Fibroblast of skin of right quadriceps (primary cell): ENCODE measurements at places on chromosomes 4 and X.

DNA sequence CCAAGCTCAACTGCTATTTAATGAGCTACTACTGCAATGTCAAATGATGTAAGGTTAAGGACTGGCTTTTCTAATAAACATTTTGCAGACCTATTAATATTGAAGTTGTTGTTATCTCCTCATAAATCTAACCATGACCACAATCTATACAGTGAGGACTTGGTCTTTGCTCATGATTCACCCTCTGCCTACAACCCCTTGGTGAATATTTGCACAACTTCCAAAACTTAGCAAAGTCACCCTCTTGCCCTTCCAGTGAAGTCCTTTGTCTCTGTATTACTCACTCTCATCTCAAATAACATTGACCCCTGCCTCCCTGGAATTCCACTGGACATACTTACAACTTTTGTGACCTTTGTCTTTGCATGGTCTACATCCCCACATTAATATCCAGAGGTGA is 204.5 kb downstream of the KCNIP4 start:
- DNase-seq = no peak

DNA sequence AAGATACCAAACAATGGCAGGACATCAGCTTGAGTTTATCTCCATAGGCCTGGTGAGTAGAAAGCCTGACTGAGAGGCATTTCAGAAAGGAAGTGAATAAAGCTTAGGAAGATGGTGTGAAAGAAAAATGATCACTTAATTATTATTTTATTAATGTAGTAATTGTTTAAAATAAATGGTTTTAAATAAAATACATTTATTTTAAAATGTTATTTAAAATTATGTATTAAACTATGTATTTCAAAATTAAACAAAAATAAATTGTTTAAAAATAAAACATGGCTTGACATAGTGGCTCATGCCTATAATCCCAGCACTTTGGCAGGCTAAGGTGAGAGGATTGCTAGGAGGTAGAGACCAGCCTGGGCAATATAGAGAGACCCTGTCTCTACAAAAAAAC is 145.8 kb downstream of the IL15 start:
- no peak for DNase-seq

- no peak for DNase-seq
These were observed 83.5 kb upstream of the SPRY1 start for GRCh38 chr4:123312951-123313592.

DNA sequence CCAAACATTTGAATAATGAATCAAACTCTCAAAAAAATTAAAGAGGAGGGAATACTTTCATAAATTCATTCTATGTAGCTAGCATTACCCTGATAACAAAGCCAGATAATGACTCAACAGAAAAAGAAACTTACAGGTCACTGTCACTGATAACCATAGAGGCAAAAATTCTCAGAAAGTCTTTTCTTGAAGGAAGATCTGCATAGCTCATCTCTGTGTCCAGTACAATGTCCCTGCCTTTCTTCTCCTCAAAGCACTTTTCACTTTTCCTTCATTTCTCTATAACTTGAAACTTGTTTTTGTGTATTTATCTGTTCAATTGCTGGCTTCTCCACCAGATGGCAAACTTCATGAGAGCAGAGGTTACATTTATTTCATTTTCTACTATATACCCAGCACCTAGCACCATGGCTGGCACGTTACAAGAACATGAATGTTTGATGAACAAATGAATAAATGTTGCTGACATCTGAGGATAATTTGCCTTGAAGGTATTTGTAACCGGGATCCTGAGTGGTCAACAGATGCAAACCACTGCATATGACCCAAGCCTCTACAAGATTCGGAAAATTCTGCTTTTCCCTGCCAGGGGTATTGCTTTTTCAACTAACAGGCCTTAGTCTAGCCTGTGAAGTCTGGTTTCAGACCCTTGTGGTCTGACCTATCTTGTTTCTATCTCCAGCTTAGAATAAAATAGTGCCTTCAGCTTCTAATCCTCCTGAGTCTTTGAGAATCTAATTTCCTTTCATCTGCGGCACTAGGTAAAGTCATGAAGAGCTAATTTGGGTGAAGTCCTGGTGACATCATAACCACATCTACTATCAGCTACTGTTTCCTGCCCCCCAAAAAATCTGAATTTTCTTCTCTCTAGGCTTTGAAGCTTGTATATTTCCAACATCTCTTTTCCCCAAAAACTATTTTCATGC is 52.5 kb upstream of the ANTXR2 start:
- peak; percentile 40 for DNase-seq

DNA sequence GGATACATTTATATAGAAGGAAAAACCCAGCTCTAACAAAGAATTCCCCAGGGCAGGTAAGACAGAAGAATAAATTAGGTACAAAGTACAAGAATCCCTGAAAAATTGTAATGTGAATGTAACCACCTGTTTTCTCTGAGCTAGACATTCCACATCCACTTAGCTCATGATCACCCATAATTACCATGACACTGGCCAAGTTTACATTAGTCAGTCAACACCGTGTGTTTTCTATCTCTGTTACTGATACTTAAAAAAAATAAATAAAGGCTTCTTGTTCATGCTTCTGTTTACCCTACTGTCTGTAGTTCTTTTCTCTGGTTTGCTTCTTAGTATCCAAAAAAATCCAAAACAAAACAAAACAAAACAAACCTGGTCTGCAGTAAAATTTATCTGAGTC is 66.0 kb downstream of the CBLL2 start:
- DNase-seq = peak; percentile 17

DNA sequence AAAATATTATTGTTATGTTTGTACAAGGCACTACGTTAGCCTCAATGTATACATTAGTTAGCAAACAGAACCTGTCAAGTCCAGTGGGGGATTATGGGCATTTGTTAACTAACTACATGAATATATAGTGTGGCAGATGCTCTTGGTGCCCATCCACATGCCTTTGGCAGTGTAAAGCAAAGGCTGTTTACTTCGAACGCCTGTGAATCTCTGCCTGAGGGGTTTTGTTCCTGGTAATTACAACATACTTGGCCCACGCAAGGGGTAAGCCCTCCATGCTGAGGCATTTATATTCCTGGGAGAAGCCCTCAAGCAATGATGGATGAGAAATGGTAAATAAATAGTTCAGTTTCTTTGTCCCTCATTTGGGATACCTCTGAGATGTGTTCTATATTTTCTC is 119.7 kb downstream of the IL1RAPL1 start:
- DNase-seq = no peak

DNA sequence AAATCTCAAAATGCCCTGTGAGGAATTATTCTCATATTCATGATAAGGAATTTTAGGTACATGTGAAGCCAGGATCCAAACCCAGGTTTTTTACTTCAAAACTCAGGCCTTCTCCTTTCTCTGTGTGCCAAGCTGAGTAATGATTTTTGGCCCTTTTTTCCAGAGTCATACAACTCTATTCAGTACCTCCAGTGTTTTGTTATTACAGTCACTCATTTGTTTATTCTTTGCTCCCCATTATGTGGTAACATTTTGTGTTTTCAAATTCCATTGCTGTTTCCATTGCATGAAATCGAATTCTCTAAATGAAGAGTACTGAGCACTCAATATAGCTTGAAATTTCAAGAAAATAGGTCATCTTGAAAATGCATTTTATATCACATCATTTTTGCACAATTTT is 315.4 kb downstream of the NR3C2 start:
- DNase-seq = no peak

GRCh38 chrX:55119271-55119670 is 30.5 kb downstream of the PAGE2 start:
- no peak for DNase-seq

DNA sequence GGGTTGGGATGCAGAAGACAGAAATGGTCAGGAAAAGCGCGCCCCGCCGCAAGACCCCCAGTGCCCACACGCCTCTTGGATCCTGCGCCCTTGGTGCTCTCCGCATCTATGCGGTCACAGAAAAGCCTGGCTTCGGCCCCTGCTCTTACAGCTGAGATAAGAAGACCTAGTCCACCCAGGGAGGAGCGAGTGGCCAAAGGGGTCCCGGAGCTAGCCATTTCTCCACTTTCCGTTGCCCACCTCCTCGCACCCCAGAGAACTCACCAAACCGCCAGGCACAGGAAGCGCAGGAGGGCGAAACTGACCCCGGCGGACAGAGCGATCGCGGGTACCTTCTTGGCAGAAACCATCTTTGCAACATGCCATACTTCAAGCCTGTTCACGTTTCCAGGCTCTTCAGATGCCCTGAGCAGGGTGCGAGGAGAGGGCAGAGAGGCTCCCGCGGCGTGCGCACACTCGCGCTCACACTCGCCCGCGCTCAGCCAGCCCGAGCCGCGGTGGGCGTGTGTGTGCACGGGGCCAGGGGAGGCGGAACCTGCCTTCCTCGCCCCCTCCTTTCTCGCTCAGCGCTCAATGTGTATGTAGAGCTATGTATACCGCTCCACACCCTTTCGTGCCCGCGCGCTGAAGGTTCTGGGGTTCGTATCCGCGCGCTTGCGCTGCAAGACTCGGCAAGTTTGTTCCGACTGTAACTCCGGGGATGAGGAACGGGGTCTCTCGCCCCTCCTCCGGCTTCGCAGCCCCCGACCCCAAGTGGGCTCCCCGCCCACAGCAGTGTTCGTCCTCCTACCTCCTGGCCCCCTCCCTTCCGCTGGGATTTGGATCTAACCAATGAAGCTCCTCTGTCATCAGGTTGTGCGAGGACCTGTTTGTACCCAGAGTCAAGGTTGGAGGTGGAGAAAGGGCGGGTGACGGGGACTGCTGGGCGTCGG is at the start of gene GABRA4:
GABRA4 (minus strand) TSS at position 507 of the 932 bp plus-strand sequence; CDS start at position 350, 157 bp downstream.
- DNase-seq = no peak

DNA sequence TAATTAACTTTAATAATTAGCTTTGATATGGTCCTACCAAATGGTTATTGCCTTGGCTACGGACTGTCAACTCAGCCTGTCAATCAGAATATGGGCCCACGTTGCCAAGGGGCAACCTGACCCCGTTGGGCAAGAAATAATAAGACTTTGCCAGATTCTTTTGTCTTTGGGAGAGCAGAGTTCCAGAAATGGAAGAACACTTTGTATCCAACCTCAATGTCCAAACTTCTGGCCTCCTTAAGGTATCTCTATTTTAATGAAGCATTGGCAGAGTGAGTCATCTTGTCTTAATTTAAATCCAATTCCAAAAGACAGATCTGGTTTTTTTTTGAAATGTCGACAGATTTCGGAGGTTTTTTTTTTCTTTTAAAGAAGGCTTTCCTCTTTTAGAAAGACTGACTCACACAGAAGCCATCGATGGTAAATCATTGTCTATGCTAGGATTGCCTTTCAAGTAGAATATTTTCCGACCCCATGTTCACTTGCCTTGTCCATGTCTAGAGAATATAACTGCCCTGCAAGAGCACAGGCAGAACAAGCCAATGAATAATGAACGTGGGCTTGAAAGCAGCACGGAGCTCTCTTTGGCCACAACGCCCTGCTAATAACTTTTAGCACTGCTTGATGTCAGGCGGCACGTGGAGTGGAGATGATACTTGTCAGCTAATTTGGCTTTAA is 190.3 kb upstream of the GATB start:
- DNase-seq = no peak

GRCh38 chr4:153747406-153747955 is 12.3 kb downstream of the RNF175 start:
- no peak for DNase-seq

DNA sequence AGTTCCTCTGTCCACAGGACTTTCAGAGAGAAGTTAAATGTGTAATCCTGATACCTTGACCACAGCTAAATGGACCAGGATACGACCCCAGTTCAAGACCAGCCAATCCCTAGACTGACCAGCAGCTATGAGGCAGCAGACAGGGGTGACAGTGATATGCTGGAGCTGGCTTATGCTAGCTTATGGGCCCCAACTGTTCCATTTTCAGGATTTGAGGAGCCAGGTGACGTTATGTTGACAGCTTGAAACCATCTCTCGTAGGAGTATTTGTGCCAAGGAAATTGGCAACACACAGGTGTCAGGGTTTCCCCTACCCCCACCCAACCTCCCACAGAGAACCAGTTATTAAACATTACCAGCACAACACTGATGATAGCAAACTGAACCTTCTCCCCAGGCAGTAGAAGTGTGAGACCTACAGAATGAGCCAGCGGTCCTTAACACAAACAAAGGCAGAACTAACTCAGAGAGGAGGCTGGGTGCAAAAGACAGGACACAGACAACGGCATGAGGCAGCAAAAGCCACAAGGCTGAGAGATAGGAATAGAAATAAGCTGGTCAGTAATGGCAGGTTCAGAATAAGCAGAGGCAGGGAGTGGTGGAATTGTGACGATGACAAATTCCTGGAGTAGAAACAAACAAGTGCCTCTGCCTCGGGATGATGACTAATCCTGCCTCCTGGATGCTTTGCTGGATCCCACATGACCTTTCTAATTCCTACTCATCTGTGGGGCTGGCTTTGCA is 85.6 kb upstream of the CPEB2 start:
- DNase-seq = peak; percentile 19

DNA sequence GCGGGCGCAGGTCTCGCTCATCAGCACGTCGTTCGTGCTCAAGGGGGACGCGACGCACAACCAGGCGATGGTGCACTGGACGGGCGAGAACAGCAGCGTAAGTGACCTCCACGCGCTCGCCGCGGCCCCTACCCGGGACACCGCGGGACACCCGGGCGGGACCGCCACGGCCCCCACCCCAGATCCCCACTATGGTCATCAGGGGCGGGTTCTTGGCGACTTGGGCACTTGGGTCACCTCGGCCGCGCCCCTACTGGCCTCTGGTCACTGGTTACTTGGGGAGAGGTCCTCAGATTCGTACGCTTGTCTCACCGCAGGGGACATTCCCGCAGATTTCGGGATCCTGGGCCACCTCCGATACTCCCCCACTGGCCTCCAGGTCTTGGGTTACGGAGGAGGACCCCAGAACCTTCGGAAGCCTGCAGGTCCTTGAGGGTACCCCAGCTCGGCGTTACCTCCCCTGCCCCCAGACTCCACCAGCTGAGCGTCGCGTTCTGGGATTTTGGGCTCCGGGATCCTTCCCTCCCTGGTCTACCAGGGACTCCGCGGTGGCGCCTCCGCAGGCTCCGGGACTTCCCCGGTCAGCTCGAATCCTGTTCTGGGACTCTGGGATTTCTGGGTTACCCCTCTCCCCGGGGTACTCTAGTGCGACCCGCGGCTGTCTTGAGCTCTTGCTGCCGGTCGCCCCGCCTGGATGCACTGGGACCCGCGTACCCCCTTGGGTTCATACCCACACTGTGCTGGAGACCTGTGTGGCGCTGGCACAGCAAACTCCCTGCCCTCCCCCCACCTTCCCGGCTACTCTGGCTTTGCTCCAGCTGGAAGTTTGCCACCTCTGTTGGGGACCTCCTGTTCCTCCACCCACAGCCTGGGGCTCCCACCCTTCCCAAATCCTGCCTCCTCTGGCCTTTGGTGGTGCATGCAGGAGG is 956 bp downstream of the SORCS2 start:
- no peak for DNase-seq

DNA sequence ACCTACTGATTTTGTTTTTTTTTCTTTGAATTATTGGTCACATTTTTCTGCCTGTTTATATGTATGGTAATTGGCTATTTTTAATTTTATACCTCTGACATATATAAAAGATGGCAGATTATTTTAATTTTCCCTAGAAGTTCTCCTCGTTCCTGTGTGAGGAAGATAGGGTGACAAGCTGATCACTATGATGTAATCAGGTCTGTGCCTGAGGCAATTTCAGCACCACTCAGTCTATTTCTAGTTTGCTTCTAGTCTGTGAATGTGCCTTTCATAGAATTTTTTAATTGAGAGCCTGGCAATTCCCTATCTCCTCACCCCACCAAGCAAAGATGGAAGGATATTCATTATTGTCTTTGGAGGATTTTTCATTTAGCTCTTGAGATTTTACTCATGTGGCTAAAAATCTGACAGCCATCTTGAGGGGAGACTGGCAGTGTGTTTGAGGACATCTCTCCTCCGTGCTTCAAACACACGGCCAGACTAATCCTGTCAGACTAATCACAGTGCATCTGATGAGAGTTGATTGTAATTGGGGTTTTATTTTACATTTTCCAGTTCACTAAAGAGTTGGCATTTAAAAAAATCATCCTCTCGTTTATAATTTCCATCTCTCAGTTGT is 500.3 kb downstream of the TRIML1 start:
- no peak for DNase-seq
